ENCODE measurements at places on chromosomes 3 and 15. TPM values are rescaled to one million over a fixed set of nuclear protein-coding genes. Genes with fewer than 3 reads are reported as not detected.

DNA sequence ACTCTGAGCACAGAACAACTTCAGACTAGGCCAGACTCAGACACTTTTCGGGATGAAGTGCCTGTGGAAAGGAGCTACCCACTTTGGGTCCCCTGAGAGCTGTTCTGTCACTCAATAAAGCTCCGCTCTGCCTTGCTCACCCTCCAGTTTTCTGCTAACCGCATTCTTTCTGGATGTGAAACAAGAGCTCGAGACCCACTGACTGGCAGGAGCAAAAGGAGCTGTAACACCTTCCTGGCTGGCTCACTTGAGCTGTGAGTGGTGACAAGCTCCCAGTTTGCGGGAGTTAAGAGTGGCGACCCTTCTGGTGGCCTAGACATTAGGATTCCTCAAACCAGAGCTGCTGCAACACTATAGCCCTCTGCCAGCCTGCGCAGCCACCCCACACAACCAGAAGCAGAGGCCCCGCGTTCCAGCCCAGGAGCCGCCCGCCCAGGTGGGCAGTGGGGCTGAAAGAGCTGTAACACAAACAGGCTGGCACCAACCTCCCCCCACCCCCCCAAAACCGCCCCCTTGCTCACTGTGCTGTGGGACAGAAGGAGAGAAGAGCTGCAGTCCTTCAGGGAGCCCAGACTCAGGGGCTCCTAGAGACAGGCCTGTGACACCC is 1178.1 kb upstream of the GBE1 start:
- no peaks in the 10 kb centered on the region for H3K27me3 ChIP-seq
- no peaks in the 10 kb centered on the region for H3K36me3 ChIP-seq
- H3K27ac ChIP-seq, result no peak overlapping the region
- H3K4me3 ChIP-seq, result no peak overlapping the region
- no peak for DNase-seq
- H3K4me1 ChIP-seq, result no peaks in the 10 kb centered on the region

- no peaks in the 10 kb centered on the region for H3K27me3 ChIP-seq
- no peak overlapping the region for H3K4me3 ChIP-seq
- H3K36me3 ChIP-seq, result no peaks in the 10 kb centered on the region
- no peak for DNase-seq
Measured at GRCh38 chr3:52032702-52033408, 23.5 kb downstream of the DUSP7 start.

DNA sequence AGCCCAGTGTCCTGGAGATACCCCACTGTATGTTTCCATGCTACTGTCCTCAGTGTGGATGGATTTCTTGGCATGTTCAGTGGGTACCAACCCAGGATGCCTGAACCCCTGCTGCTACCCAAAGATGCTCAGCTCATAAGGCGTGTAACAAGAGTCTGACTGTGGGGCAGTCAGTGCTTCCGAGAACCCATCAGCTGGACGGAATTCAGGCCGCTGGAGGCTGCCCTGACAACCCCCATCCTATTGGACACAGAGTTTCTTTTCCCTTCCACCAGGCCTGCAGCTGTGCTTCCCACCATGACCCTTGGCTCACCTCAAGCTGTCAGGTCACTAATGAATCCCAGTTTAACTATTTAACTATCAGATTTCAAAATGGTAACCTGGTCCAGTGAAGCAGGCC is 224.1 kb upstream of the FEZF2 start:
- no peaks in the 10 kb centered on the region for H3K4me1 ChIP-seq
- no peaks in the 10 kb centered on the region for H3K36me3 ChIP-seq
- H3K4me3 ChIP-seq, result no peak overlapping the region
- no peaks in the 10 kb centered on the region for H3K27me3 ChIP-seq
- DNase-seq, result no peak

Gene CAND2
- total RNA-seq, result 45.2 TPM

Gene TRIM59
- total RNA-seq, result 0.79 TPM

Data from right atrium auricular region (tissue), 2 donors.